Heart right ventricle (tissue), 16 donors: ENCODE measurements at places on chromosomes 11 and 22.

DNA sequence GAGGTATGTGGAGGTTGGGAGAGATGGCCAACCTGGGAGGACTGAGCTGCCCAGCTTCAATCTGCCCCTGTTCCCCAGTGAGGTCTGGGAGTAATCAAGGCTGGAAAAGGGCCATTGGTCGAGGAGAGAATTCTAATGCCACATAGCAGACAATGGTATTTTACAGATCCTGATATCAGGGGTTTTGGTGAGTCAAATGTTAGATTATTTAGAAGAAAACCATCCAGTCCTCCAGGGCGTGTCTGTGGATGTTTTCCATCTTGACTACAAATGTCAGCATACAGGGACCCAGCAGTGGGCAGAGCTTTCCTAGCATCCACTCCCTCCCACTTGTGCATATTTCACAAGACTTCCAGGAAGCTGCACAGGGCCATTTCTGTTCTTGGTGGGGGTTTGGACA is 107.9 kb downstream of the SCN3B start:
- DNase-seq, result no peak

GRCh38 chr11:859394-860131 is 16.9 kb downstream of the TSPAN4 start:
- DNase-seq, result peak; percentile 84

DNA sequence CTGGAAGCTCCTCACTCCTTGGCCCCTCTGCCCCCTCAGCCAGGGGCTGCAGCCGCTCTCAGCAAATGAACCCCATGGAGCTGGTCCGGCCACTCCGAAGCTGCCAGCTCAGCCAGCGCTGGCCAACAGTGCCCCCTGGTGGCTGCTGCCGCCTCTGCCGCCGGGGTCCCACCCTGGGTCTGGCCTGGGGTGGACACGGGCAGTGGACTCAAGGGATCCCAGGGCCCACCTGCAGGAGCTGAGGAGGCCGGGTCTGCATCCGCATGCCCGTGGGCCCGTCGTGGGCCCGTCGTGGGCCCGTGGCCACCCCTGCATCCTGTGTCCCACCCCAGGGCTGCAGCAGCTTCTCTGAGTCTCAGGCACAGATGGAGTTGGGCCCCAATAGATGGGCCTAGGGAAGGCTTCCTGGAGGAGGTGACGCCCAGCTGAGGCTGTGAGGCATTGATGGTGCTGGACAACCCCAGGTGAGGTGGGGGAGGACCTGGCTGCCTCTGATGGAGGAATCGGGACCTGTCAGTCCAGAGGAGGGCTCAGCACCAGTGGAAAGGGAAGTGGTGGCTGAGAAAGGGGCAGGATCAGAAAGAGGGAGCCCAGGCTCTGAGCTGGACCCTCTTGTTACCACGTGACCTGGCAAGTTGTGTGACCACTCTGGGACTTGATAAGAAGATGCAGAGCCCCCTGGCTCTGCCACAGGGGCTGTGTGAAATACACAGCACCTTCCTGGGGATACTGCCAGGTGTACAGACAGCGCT is 522.3 kb downstream of the BRD1 start:
- DNase-seq, result peak; percentile 73

- no peak for DNase-seq
Measured at GRCh38 chr22:36520423-36520822, 8.5 kb downstream of the EIF3D start.

GRCh38 chr22:44184006-44184405 is 3.3 kb downstream of the PARVG start:
- DNase-seq, result no peak

- DNase-seq, result no peak
Measured at GRCh38 chr11:16382638-16383380, 26.5 kb upstream of the SOX6 start.

DNA sequence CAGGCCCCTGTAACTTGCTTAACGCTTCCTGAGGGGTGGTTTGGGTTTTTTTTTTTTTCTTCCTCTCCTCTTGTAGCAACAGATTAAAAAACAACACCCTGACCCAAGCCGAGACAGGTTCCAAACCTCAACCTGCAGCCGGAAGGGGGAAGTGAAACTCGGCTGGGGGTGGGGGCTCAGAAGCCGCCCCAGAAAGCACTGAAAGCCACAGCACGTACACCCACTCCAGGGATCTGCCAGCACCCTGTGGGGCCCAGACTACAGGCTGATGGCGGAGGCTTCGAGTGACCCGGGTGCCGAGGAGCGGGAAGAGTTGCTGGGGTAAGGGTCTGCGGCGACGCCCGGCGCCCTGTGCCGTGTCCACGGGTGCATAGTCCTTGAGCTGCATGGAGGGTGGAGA is at the start of gene LSP1:
TSS of gene LSP1 (plus strand) at position 208 of the 400 bp plus-strand sequence. CDS start at position 269, 61 bp downstream.
- DNase-seq, result peak; percentile 25

GRCh38 chr11:9210922-9211320 is 54.2 kb downstream of the DENND5A start:
- DNase-seq, result no peak

GRCh38 chr11:44611687-44612434 is 46.4 kb downstream of the CD82 start:
- DNase-seq, result peak; percentile 41

DNA sequence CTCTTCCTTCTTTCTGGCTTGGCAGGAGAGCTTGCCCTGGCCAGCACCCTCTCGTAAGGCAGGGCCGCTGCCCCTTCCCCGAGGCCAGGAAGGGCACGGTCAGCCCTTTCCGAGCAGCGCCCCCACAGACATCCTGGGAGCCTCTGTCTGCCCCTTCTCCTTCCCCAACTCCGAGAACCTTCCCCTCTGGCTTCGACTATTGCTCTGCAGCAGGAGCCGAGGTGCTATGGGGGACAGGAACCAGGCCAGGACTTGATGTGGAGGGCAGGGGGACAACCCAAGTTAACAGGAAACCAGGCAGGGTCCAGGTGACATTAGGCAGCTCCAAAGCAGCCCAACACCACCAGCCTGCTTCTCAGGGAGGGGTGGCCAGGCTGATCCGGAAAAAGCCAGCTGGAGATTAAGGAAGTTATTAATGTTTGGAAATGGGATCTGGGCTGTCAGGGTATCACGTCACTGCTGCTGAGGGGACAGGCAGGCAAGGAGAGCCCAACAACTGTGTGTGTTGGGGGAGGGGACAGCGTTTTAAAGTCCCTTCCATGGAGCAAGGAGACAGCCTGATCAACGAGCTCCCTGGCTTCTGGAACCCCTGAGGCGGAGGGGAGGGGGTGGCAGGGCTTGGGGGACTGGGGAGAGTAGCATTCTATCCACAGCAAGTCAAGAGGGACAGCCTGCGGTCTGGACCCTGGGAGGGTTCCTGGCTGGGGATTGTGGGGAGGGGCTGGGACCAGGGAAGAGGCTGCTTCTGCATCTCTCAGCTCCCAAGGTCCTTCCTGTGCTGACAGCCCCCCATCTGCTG is 27.3 kb downstream of the SYT7 start:
- DNase-seq, result no peak

GRCh38 chr11:76277298-76278175 is 71.2 kb upstream of the WNT11 start:
- no peak for DNase-seq

GRCh38 chr22:31938296-31938695 is 6.0 kb upstream of the YWHAH start:
- no peak for DNase-seq

- no peak for DNase-seq
Measured at GRCh38 chr22:44538518-44539315, 40.7 kb upstream of the RTL6 start.

DNA sequence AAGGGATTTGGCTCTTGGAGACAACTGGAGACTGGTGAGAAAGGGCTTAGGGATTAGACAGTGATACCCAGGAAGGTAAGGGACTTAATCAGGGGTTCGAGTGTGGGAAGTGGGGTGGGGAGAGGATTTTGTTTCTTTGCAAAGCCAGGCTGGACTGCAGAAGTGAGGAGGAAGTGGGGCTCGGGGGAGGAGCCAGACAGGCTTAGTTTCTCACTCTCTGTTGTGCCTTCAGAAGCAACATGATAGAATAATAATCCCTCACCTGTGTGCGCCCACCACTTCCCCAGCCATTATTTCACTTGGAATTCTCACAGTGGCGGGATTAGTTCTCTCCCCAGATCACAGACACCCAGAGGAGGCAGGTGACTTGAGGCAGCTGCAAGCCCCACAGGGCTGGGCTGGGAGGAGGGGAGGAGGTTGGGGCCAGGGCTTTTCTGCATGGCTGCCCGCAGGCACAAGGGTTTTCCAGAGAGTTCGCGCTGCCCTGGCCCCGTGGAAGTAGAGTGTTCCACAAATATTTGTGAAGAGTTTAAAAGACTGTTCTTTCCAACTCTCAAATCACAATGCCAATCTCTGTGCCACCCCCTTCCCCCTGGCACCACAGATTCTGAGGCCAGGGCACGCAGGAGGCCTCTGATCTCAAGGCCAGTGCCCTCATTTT is 4.0 kb upstream of the SEC14L2 start:
- DNase-seq, result no peak

DNA sequence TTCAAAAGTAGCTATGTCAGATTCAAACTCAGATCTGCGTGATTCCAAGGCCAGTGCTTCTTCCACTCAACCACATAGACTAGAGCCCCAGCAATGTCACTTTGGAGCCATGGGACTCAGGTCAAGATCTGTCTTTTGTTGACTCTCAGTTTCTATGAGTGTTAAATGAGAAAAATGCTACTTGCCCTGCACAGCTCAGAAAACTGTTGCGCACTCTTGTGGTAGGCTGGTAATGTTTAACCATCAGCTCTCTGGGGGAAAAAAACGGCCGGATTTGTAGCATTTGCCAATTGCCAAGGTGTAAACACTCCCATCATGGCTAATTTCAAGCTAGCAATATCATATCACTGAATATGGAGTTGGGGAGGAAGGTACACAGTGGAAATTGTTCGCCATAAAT is 328.1 kb upstream of the SYN3 start:
- DNase-seq, result no peak

DNA sequence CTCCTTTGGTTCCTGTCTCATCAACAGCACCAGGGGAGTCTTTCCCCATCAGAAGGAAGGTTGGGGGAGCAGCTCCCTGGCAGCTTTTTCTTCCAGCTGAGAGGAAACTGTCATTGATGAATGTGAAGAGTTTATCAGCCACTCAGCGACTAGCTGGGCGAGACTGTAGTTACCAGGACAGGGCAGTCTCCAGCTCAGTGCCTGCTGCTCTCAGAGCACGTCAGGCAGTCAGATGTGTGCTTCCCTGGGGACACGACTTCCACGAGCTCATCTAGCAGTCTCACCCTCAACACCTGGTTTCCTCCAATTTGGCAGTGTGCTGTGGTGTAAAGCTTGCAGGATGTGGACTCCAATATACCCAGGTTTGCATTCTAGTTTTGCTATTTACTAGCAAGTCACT is 12.5 kb upstream of the C1QTNF4 start:
- no peak for DNase-seq

DNA sequence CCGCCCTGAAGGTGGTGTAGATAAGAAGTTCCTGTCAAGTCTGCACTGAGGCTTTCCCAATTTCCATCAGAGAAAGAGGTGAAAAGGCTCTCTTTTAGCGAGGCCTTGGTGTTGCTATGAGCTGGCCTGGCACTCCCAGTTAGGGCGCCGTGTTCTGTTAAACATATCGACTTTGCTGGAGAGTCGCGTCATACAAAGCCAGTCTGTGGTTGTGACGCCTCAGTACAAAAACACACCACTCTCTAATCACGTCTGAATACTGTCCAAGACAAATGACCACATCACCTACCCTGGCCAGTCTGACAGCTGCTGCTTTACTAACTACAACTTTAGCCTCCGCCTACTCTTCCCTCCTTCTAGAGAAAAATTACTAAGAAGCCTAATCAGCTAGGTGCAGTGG is 8.0 kb upstream of the TOLLIP start:
- no peak for DNase-seq

DNA sequence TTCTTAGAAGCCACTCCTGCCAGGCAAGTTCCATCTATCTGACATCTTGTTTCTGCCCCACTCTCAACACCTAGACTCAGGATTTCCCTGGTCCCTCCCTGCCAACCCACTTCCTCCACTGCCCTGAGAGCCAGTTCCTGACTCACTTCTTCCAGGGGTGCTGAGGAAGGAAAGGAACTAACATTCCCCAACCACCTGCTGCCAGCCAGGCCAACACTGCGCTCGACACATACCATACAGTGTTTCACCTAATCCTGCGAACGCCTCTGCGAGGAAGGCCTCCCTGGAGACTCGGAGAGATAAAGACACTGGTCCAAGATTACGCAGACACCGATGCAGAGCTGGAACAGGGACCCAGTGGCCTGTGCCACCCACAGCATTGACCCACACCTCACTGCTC is 40.2 kb downstream of the MICAL3 start:
- no peak for DNase-seq

DNA sequence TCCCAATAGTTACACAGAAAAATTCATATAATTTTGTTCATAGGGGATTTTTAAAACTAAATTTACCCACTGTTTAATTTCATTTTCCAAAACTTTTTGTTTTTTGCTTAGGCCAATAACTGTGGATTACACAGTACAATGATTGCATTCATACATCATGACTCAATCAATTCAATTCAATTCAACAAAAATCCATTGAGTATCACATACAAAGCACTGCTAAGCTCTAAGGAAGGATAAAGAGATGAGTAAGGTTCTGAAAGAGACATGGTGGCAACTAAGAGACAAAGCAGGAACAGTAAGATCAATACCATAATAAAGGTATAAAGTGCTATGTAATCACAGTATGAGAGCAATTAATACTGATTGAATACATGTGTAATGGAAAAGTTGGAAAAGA is 9.4 kb upstream of the LAYN start:
- no peak for DNase-seq

DNA sequence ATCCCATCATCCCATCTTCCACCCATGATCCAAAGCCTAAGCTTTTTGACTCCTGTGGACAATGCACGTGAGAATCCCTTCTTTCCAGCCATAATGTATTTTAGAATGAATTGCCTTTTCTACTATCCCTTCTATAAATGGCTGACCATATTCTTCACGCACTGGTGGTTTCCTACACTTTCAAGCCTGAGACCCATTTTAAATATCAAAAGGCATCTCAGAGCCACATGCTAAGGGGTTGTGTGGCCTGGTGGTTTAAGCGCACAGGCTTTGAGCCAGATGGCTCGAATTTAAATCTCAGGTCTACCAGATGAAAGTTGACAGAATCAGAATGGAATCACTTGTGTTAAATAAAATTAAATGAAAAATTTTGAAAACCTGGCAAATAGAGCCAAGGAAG is 54.5 kb downstream of the C11orf91 start:
- DNase-seq, result no peak

DNA sequence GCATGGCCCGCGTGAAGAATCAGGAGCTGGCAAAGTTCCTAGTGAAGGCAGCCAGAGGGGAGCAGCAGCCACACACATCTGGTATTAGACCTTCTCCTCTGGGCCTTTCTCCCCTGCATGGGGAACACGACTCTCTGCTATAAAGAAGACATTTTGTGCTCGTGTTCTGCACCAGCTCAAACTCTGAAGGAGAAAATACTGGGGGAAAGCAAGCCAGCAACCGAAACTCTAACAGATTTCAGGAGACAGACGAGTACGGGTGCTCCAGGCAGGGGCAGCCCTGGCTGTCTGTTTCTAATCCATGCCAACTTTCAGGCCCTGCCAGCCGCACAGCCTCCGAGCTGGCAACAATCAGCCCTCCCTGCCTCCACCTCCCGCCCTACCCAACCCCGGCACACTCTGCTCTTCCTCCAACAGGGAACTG is 296.3 kb downstream of the BRD1 start:
- DNase-seq, result no peak
